ENCODE measurements at places on chromosomes 11 and 22. TPM values are rescaled to one million over a fixed set of nuclear protein-coding genes. Genes with fewer than 3 reads are reported as not detected.

Gene MAP6
- total RNA-seq = 16.1 TPM

Gene IRAG1
- total RNA-seq = 2.6 TPM

Gene C11orf21
- total RNA-seq = 0.67 TPM

Gene INPP5J
- total RNA-seq = 3.5 TPM

Gene PRG3
- total RNA-seq = not detected

Gene FOXRED2
- 9.1 TPM for total RNA-seq

Gene BACE1
- total RNA-seq = 20.0 TPM
